Endothelial cell (in vitro differentiated cells): ENCODE measurements at places on chromosomes 1 and 21.

DNA sequence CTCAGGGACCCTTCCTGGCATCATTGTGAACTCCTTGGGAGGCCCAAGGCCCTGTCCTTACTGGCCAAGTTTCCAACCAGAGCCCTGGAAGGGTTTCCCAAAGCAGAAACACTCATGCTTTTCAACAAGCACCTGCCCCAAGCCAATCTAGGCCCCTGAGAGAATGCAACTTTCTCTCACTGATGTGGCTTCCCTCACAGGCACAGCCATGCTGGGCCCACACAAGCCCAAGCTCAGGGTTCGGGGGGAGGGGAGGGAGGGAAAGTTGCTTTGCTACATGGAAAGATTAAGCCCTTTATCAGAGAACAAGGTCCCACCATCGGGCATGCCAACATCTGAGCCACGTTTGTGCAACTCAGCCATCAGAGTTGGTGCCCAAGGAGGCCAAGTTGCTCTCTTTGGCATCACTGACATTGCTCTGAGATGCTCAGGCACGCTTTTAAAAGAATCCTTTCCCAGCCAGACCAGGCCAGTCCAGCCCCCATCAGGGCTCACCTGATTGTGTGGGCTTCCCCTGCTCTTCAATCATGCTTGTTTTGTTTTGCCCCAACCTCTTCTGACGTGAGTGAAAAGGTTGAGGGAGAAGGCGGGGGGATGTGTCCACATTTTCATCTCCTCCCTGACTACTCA is 43.5 kb downstream of the RIMS3 start:
- peaks cover 3% of the 10 kb centered on the region for H3K36me3 ChIP-seq
- H3K27me3 ChIP-seq = peaks cover 2% of the 10 kb centered on the region
- DNase-seq = no peak
- no peak overlapping the region for H3K4me3 ChIP-seq

- H3K4me3 ChIP-seq = no peak overlapping the region
- DNase-seq = no peak
- H3K27me3 ChIP-seq = no peaks in the 10 kb centered on the region
These were observed 78.9 kb downstream of the DNM3 start for GRCh38 chr1:171919891-171920887.

- H3K4me3 ChIP-seq = no peak overlapping the region
- H3K27me3 ChIP-seq = peaks cover 5% of the 10 kb centered on the region
- H3K4me1 ChIP-seq = peaks cover 4% of the 10 kb centered on the region
- no peak overlapping the region for H3K27ac ChIP-seq
- no peak for DNase-seq
- H3K36me3 ChIP-seq = no peaks in the 10 kb centered on the region
These were observed 202.0 kb downstream of the MATN1 start for GRCh38 chr1:30521261-30521865.

DNA sequence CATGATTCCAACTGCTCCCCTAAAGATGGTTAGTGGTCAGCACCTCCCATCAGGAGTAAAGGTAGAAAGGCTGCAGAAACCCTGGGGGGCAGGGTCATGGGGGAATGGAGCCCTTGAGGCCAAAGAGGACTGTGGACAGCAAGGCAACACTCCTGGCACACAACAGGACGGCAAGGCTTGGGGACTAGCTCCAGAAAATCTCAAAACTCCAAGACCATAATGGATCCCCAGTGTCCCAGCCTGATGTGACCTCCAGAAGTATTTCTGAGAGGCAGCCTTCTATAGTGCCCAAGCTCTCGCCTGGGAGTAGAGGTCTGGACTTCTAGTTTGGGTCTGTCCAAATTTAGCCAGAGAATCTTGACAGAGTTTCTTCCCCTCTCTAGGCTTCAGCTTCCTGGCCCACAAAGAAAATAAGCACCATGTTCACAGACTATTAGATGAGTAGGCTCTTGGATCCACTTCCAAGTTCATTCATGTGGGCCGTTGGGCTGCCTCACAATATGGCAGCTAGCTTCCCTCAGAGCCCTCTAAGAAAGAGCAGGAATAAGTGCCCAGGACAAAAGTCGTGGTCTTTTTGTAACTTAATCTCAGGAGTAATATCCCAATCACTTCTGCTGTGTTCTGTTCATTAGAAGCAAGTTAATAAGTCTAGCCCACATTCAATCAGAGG is 6.9 kb downstream of the CD2 start:
- peaks cover 3% of the 10 kb centered on the region for H3K4me1 ChIP-seq
- H3K36me3 ChIP-seq = no peaks in the 10 kb centered on the region
- H3K4me3 ChIP-seq = no peak overlapping the region
- DNase-seq = no peak
- peaks cover 5% of the 10 kb centered on the region for H3K27me3 ChIP-seq
- no peak overlapping the region for H3K27ac ChIP-seq

DNA sequence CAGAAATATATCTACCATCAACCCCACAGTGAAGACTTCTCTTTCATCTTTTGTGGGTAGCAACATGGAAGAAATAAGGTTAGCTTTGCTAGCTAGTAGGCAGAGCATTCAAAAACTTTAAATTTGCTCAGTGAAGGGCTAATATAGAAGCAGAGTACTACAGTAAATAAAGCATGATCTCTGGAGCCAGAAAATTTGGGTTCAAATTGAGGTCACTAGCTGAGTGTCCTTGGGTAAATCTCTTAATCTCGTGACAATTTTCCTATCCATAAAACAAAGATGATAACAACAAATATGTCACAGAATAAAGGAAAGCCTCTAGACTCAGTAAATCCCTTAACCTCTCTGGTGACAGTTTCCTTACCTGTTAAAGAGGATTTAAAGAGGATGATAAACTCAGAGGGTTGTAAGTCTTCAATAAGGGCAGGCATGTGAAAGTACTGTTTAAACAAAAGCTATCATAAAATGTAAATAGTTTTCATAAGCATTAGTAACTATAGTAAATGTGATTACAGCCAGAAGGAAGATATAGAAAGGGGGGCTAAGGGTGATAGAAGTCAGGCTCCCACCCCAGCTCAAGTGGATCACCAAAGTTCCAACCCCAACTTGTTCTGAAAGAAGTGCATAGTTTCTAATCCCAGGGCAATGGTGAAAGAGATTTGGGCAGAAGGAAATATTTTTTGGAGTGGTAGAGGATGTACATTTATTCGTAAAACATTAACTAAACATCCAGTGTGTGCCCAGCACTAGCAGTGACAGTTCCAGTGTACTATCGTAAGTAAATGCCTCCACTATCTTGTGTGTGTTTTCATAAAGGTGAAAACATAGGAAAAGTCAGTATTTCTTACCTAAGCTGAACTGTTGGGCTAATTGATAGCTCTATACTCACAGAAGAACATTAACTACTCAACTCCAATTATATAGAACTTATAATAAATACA is 24.8 kb downstream of the TM2D1 start:
- no peak overlapping the region for H3K4me3 ChIP-seq
- H3K27ac ChIP-seq = no peak overlapping the region
- no peaks in the 10 kb centered on the region for H3K4me1 ChIP-seq

GRCh38 chr1:4079815-4080214 is 179.7 kb upstream of the C1orf174 start:
- H3K27ac ChIP-seq = peak overlapping the region; percentile 30
- H3K4me1 ChIP-seq = no peaks in the 10 kb centered on the region
- H3K27me3 ChIP-seq = peaks cover 10% of the 10 kb centered on the region
- peaks cover 12% of the 10 kb centered on the region for H3K36me3 ChIP-seq
- no peak for DNase-seq

- no peak overlapping the region for H3K27ac ChIP-seq
- no peak overlapping the region for H3K4me3 ChIP-seq
- DNase-seq = no peak
- peaks cover 2% of the 10 kb centered on the region for H3K4me1 ChIP-seq
These were observed 47.1 kb upstream of the INSL5 start for GRCh38 chr1:66848193-66848592.

DNA sequence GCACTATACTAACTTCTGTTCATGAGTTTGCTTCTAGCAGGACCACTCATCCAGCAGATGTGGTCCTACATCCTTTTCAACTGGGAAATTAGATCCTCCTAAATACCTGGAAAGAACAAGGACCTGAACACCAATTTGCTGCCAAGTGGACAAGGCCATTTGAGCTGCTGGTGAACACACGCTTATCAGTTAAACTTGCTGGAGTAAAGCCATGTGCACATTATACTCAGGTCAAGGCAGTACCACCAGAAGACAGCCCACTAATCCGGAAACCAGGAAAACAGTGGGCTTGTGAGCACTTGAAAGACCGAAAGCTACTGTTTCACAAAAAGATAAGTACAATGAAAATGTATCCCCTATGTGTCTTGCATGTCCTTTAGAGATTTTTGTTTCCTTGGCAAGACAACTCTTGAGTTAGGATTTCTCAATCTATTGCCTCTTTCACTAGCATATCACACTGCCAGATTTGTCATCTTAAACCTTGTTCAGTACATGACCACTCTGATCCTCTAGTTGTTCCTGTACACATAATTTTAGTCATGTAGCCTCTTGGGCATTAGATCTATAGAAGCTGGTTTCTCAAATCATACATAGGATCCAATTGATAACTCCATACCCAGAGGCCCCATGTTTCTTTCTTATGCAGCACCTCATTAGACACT is 4.5 kb upstream of the REN start:
- no peaks in the 10 kb centered on the region for H3K36me3 ChIP-seq
- DNase-seq = no peak
- no peak overlapping the region for H3K4me3 ChIP-seq
- H3K27ac ChIP-seq = no peak overlapping the region
- no peaks in the 10 kb centered on the region for H3K4me1 ChIP-seq

DNA sequence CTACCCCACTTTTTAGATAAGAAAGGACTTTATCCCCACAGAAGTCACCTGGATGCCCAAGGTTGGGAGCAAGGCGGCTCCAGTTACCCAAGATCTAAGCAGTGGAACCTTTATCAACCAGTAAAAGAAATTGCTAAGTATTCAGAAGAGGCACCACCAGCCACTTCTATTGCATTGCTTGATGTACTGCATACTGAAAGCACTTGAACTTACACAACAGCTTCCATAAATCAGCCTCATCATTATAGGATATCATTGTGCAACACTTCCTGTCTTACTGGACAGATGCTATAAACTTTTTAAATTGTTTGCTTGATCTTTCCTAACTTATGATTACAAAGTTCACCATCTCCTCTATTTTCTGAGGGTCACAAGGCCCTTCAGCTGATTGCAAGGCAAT is 642.7 kb upstream of the CXADR start:
- H3K4me3 ChIP-seq = no peak overlapping the region
- no peaks in the 10 kb centered on the region for H3K4me1 ChIP-seq
- DNase-seq = no peak
- no peaks in the 10 kb centered on the region for H3K27me3 ChIP-seq

DNA sequence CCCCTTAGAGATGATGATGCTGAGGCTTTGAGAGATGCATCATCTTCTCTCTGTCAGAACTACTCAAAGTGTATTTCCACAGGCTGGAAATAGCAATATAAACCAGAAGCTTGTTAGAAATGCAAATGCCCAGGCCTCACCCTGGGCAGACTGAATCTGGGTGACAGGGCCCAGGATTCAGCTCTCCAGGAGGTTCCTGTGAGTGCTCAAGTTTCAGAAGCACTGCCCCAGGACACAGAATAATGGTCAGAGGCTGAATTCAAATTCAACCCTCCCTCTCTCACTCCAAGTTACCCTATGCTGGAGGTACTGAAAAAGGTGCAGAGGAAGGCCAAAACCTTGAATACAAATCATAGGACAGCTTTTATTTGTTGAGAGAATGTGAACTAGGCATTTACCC is 98.5 kb upstream of the NGF start:
- DNase-seq = no peak
- peaks cover 9% of the 10 kb centered on the region for H3K4me1 ChIP-seq
- no peaks in the 10 kb centered on the region for H3K36me3 ChIP-seq
- no peak overlapping the region for H3K27ac ChIP-seq
- H3K27me3 ChIP-seq = peaks cover 1% of the 10 kb centered on the region

DNA sequence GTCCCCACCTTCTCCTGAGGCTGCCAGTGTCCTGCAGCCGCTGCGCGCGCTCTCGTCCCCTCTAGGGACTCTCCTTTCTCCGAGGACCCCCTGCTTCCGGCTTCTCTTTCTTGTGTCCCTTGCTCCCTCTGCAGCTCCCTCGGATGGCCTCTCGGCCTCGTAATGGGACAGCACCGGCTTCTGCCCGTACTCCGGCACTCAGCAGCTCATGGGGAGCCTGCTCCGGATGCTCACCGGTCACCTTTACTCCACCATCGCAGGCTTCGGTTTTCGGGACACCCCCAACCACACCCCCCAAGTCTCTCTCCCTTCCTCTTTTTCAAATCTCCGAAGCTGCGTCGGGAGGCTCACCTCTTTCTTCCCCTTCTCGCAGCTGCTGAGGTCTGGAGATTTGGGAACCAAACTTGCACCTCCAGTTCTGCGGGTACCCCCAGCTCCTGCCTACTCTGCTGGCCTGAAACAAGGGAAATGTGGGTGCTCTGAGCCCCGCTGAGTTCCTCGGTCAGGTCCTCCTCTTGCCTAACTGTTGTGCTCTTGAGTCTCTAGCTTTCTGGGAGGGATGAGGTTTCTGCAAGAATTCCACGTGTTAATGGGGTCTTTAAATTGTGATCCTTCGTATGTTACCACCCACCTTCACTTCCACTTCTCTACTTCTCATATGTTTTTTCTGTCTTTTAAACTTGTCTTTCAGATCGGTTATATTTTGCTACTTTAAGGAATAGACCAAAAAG is 930 bp downstream of the CDC14A start:
- H3K4me1 ChIP-seq = peaks cover 38% of the 10 kb centered on the region
- peak; percentile 26 for DNase-seq
- peaks cover 9% of the 10 kb centered on the region for H3K36me3 ChIP-seq
- H3K4me3 ChIP-seq = peak overlapping the region; percentile 94
- H3K27ac ChIP-seq = peak overlapping the region; percentile 86
- peaks cover 24% of the 10 kb centered on the region for H3K27me3 ChIP-seq

DNA sequence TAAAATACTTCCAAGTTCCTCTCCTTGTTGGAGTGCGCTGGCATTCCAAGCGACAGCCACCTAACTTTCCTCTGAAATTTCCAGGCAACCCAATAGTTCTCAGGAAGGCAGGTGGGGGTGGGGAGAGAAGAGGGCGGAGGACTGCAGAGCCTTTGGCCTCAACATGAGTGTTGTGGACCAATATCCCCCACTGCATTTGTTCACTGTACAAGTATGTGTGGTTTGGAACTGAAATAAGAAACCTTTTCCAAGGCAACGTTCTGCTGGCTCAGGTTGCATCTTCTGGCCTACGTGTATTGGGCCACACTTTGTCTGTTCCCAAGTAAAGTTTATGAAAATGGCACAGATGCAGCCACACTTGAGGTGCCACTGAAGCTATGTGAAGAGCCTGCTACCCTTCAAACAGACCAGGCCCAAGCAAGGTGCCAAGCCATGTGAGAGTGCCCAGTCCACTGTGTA is 153.4 kb downstream of the DHRS3 start:
- DNase-seq = no peak
- no peak overlapping the region for H3K4me3 ChIP-seq
- peaks cover 26% of the 10 kb centered on the region for H3K36me3 ChIP-seq
- peaks cover 2% of the 10 kb centered on the region for H3K27me3 ChIP-seq
- H3K27ac ChIP-seq = no peak overlapping the region
- H3K4me1 ChIP-seq = peaks cover 5% of the 10 kb centered on the region

GRCh38 chr1:79549201-79549600 is 542.7 kb upstream of the ADGRL4 start:
- H3K4me3 ChIP-seq = no peak overlapping the region
- DNase-seq = no peak
- H3K27me3 ChIP-seq = peaks cover 2% of the 10 kb centered on the region
- no peak overlapping the region for H3K27ac ChIP-seq
- H3K4me1 ChIP-seq = no peaks in the 10 kb centered on the region

- peaks cover 21% of the 10 kb centered on the region for H3K36me3 ChIP-seq
- DNase-seq = no peak
- H3K4me1 ChIP-seq = no peaks in the 10 kb centered on the region
- no peak overlapping the region for H3K4me3 ChIP-seq
These were observed 17.8 kb downstream of the IFNLR1 start for GRCh38 chr1:24169286-24169685.
